ENCODE measurements at places on chromosomes 12 and 14. TPM values are rescaled to one million over a fixed set of nuclear protein-coding genes. Genes with fewer than 3 reads are reported as not detected.

KCNK10 gene
- 0.28 TPM for total RNA-seq

PRB2 gene
- total RNA-seq, result not detected

PTPRO gene
- total RNA-seq, result not detected

ACRBP gene
- total RNA-seq, result 0.54 TPM

INSM2 gene
- not detected for total RNA-seq

BTBD7 gene
- total RNA-seq, result 24.7 TPM

TMEM253 gene
- 0.33 TPM for total RNA-seq

LRP1-AS gene
- not detected for total RNA-seq

SLC35F4 gene
- not detected for total RNA-seq

ENDOU gene
- total RNA-seq, result not detected

GDF3 gene
- not detected for total RNA-seq

SFSWAP gene
- total RNA-seq, result 41.6 TPM

NPFF gene
- not detected for total RNA-seq

RPL10L gene
- total RNA-seq, result not detected

CLEC14A gene
- total RNA-seq, result 0.10 TPM

NAA30 gene
- total RNA-seq, result 13.1 TPM

KCNJ8 gene
- total RNA-seq, result not detected

LRTM2 gene
- not detected for total RNA-seq

AGAP2 gene
- 0.49 TPM for total RNA-seq

TAS2R43 gene
- 0.36 TPM for total RNA-seq

GPX2 gene
- total RNA-seq, result 0.15 TPM

RAP1B gene
- total RNA-seq, result 328 TPM

BEST3 gene
- total RNA-seq, result 0.67 TPM

CDC42BPB gene
- 84.4 TPM for total RNA-seq

GLT8D2 gene
- total RNA-seq, result 0.54 TPM

NUBPL gene
- 5.7 TPM for total RNA-seq

VDR gene
- 3.0 TPM for total RNA-seq

PTGER2 gene
- 0.41 TPM for total RNA-seq

KRT74 gene
- not detected for total RNA-seq

AQP6 gene
- total RNA-seq, result 0.31 TPM

OR4N2 gene
- total RNA-seq, result not detected

SRRM4 gene
- not detected for total RNA-seq

C12orf42 gene
- not detected for total RNA-seq

HRK gene
- total RNA-seq, result 0.44 TPM

KLRC3 gene
- total RNA-seq, result 0.74 TPM

EXOC3L4 gene
- 2.6 TPM for total RNA-seq

PRPH gene
- total RNA-seq, result 0.39 TPM

GARIN6 gene
- not detected for total RNA-seq

PPFIA2 gene
- total RNA-seq, result not detected

VRTN gene
- not detected for total RNA-seq

FLRT2 gene
- total RNA-seq, result 4.5 TPM

MYRFL gene
- not detected for total RNA-seq

SPIC gene
- not detected for total RNA-seq

CAPZA3 gene
- not detected for total RNA-seq

TCL1A gene
- not detected for total RNA-seq

NXPH4 gene
- total RNA-seq, result 2.1 TPM

CLEC2B gene
- total RNA-seq, result 2.4 TPM

USP5 gene
- total RNA-seq, result 104 TPM

BCDIN3D gene
- 4.8 TPM for total RNA-seq

CABP1 gene
- total RNA-seq, result not detected

ADAM21 gene
- total RNA-seq, result 0.08 TPM

ZNF705A gene
- total RNA-seq, result not detected

ABCD4 gene
- total RNA-seq, result 24.4 TPM

KRT71 gene
- not detected for total RNA-seq

AMIGO2 gene
- 21.8 TPM for total RNA-seq

All from Panc1 (cell line).